ENCODE measurements at places on chromosomes 7 and 10. TPM values are rescaled to one million over a fixed set of nuclear protein-coding genes. Genes with fewer than 3 reads are reported as not detected.

- no peak for DNase-seq
Observed at GRCh38 chr10:87661861-87662785, 2.4 kb downstream of the PAPSS2 start.

Gene ZNF679
- not detected for total RNA-seq

GRCh38 chr7:117871778-117872538 lies 1.3 kb downstream of the CTTNBP2 start:
- no peak for DNase-seq

GRCh38 chr7:107318523-107319160 lies 149.8 kb downstream of the HBP1 start:
- DNase-seq = no peak

Gene POU6F2
- not detected for total RNA-seq

- no peak for DNase-seq
Observed at GRCh38 chr10:59702347-59702746, 7.3 kb downstream of the SLC16A9 start.

- peak; percentile 37 for DNase-seq
Observed at GRCh38 chr10:101438881-101439391, 85.0 kb downstream of the BTRC start.

Gene GDF2
- not detected for total RNA-seq

Gene CTBP2
- 58.1 TPM for total RNA-seq

DNA sequence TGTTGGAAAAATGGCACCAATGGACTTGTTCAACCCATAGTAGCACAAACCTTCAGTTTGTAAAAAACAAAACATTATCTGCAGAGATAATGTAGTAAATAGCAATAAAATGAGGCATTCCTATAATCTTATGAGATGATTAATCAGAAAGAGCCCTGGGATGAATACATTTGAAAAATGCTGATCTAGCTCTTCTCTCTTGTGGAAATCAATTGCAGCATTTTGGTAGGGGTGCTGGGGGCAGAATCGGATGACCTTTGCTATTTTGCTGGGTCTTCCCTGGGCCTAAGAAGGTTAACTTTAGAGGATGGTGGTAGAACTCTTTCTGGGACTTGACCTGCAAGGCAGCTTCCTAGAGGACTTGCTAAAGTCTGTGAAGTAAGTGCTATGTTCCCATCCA lies 163.5 kb downstream of the ADRA2A start:
- DNase-seq = no peak

GRCh38 chr10:15293862-15294842 lies 76.9 kb downstream of the FAM171A1 start:
- peak; percentile 69 for DNase-seq

GRCh38 chr10:71795248-71795647 lies 21.9 kb upstream of the VSIR start:
- DNase-seq = no peak

DNA sequence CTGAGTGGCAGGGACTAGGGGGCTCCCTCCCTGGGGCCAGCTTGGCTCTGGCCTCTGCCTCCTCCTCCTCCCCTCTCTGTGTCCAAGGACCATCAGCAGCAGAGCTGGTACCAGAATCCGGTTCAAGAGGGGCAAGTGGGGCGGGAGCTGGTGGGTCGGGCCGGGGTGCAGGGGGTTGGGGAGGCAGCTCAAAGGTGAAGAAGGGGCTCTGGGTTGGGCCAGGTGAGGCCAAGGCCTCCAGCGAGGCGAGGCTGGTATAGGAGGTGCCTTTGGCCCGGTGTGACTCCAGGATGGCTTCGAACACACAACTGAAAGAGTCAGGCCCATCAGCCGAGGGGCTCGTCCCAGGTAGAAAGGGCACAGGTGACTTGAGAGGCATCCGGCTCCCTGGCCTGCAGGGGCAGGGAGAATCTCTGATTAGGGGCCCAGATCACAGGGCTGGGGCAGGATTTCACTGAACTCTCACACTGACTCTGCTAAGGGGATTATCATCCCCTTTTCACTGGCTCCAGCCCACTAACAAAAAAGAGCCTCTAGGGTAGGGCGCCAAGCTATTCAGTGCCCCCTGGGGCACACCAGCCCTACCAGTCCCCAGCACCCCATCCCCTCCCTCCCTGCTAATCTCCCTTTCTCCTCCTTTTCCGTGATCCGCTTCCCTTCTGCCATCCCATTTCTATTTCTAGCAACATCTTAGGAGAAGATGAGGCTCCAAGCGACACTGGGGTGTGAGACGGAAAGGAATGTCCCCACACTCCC lies 4.6 kb downstream of the PSD start:
- DNase-seq = no peak

DNA sequence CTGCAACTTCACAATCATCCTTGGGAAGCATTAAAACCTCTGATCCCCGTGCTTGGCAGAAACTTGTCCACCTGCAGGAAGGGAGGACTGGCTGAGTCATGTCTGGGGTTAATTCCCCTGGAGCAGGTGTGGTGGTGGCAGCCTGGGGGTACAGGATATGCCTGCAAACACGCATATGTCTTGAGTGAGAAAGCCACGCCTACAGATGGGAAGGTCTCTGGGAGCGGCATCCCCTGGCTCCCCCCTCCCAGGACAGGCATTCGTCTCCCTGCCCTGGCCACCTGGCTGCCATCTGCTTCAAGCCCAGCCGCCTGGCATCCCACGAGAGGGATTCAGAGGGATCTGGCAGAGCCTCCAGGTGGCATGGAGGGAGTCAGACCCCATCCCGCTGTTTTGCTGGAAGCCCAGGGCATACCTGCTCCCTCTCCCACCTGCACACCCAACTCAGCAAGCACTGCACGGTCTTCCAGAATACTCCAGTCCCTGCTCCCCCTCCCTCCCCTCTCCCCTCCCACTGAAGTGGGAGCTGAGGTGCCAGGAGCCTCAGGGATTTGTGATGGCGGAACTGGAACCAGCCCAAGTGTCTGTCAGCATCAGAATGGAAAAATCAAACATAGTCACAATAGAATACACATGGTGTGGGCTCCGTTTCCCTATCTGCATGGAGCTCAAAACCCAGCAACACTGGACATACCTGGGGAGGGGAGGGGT lies 61.0 kb downstream of the CAMK2B start:
- DNase-seq = no peak

DNA sequence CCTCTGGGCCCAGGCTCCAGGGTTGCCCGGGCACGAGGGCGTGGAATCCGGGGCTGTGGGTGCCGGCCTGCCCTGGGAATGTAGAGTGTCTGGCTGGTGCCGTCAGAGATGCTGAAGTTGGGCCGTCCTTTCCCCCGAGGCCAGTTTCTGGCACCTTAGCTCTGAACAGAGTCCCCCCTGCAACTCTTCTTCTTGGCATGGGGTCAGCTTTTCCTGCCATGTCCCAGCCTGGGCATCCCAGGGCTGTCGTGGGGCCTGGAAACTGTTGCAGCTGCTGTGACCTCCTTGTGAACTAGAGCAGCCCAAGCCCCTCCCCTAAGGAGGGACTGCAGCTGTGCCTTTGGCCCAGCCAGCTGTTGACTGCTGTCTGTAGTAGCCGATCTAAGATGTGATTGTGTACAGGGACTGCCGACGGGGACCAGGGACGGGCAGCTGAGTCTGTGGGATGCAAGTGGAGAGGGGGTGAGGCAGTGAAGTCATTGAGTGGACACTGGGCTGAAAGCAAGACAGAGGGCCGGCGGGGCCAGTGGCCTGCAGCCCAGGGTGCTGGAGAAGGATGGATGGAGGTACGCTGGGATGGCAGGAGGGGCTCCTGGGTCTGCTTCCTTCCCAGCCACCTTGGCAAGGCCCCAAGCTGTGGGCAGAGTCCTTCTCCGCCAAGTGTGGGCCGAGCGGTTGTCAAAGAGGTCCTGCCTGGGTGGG lies 35.8 kb downstream of the GBX1 start:
- DNase-seq = no peak

DNA sequence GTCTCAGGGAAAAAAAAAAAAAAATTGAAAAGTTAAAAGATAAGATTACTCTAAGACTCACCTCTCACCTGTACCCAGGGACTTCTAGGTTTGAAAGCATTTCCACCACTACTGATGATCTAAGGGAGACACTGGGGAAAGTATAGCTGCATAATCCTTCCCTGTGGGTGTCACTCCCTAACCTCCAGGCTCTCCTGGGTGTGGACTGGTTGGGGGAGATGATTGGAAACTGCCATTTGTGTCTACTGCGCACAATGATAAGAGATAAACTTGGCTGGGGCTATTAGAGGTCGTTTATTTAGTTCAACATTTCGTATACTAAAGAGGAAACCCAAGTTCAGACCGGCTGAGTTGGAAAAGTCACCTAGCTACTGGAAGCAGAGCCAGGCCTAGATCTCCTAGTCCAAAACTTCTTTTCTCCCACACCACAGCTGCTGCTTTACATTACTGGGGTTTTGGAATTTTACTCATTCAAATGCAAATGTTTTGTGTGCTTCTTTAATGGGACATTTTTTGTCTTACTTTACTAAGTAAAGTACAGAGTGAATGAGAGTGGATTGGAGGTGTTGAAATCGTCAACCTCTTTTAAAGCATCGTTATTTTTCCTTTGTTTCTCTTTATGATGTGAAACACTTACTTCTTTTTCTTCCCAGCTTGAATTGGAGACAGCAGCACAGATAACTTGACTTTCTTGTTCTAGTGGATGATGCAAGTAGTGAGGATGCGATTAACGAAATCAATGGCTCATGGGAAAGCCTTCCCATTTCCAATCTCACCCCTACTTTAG lies 22.3 kb upstream of the SEC61G start:
- no peak for DNase-seq

- no peak for DNase-seq
Observed at GRCh38 chr10:61151059-61151458, 207.1 kb upstream of the RHOBTB1 start.

Gene MSS51
- total RNA-seq = 2.4 TPM

DNA sequence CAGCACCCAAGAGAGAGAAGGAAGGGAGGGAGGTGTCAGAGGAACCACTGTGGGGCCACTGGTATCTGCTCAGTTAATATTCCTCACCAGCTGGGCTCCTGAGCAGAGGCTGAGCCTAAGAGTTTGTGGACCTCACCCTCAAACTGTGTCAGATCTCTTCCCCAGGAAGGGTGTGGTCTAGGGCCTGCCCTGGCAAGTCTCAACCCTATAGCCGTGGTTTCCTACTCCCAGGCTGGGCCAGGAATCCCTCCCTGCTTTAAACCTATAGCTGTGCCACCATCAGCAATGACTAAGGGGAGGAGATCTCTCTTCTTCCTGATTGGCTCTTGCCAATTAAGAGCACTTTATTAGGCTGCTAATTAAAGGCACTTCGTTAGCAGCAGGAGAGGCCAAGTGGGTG lies 29.9 kb downstream of the POLL start:
- DNase-seq = peak; percentile 32

DNA sequence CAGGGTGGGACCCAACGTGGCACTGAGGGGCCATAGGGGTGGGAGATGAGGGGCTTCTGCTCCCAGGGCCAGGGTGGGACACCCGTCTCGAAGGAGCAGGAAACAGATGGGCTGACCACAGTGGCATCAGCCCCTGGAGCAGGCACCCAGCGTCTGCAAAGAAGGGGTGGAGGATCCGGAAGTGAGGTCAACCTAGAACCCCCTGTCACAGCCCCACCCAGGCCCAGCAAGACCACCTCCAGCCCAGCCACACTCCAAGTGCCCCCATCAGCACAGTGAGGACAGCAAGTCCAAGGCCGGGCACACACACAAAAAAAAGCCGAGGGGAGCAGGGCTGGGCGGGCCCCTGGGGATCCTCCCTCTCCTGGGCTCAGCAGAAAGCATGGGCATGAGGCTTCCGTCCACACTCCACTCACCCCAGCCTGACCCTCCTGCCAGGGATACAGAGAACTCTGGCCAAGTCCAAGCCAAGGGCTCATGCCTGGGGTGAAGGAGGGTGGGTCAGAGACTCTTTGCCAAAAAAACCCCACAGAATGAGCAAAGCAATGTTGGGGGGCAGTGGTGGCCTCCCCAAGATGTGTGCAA lies 111.0 kb downstream of the FOXL3 start:
- no peak for DNase-seq

DNA sequence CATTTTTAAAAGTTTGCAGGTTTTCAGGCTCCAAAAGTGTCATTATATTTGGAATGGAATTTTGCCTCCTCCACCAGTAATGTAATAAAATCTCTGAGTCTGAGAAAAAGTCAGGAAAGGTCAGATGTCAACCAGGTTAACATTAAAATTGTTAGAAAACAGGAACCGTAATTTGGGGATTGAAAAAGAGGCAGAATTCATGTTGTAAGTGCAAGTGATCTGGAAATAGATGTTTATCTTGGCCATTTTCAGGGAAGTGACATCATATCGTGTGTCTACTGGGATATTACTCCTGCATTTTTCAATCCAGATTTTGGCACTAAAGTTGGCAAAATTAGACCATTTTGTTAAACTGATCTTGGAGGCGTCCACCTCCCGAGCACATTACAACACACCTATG lies 428.5 kb upstream of the MGMT start:
- no peak for DNase-seq

Gene TSPAN12
- total RNA-seq = not detected

Gene ASB10
- not detected for total RNA-seq

Gene ADGRA1
- total RNA-seq = not detected

DNA sequence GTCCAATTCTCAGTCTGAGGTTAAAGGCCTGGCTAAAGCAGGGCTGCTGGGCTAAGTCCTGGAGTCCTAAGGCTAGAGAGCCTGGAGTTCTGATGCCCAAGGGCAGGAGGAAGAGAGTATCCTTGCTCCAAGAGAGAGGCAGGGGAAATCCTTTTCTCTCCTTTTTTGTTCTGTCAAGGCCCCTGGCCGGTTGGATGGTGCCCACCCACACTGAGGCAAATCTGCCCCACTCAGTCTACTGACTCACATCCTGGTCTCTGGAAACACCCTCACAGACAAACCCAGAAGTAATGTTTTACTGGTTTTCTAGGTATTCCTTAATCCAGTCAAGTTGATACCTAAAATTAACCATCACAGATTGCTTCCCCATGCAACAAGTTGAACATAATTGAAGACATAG lies 23.0 kb downstream of the ZNF518A start:
- DNase-seq = no peak

DNA sequence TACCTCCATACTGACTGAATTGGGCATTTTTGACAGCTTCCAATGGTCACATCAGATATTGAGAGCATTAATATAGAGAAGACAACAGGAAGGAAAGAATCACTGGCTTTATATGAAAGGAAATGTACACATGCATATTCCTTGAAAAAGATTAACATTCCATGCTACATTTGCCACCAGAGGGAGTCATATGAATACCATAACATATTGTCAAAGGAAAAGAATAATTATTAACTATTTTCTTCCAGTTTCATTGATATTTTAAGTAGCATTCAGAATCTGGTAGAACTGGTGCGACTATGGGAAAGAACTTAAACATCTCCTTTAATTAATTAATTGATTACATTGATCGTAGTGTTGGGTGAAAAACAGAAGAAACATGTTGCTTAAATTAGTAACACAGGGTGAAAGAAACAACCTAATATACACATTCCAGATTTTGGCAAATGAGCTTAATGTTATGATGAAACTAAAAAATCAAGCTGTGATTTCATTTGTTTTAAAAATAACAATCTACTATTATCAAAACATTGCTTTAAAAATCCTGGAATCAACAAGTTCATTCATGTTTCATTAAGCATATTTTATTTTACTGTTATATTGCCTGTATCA lies 71.5 kb downstream of the GPR85 start:
- no peak for DNase-seq
